ENCODE measurements at places on chromosomes 16 and 17.

GRCh38 chr16:80459966-80460365, 80.8 kb upstream of the DYNLRB2 start:
- DNase-seq = no peak

DNA sequence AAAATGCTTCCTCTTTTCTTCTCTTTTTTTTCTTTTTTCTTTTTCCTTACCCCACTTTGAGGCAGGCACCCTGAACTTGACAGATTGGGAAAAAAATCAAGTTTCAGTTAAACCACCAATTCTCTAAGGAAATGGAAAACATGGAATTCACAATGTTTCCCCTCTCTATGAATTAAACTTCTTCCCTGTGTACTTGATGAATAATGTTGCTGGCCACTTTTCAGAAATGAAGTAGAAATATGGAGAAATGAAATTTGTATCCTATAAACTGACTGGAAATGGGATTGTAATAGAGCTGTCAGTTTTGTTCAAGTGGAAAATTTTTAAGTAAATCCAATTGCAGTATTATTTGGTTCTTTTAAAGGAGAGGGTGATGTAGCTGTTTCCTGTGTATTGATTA, 129.8 kb downstream of the CLEC16A start:
- no peak for DNase-seq

DNA sequence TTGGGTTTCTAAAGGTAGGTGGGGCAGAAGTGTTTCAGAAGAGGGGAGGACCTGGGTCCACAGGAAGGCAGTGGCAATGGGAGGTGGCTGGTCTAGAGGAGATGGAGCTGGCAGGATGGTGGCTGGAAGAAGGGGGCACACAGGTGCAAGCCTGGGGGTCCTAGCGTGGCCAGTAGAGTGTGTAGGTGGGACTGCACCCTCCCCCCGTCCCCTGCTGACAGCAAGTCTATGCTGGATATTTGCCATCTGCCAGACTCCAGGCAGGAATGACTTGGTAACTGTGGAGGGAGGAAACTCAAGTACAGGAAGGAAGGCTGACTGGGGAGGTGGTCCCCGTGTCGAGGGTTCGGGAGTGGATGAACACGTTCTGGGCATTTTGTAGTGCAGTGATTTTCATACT, 8.6 kb downstream of the MED9 start:
- no peak for DNase-seq

DNA sequence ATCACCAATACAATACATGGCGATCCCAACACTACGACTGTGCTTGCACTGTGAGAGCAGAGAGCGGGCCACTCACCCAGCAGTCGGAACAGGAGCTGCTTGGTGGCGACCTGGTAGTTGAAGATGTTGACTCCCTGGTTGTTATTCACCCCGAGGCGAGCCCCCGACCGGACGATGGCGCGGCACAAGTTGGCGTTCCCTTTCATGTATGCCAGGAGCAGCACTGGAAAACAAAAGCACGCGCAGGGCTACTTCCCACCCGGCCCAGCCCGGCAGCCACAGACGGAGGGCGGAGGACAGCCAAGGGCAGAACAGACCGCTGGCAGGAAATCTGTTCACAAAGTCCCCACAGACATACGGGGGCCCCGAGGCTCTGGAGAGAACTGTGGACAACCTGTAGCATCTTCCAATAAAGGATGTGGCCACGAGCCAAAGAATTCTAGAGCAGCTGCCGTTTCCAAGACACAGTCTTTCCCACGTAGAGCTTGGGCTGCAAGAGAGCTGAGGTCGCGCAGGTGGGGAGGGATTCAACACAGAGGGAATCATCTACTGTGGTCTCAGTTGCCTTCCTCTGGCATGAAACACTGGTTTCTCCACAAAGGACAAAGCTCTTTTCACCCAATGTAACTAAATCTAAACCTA, 27.8 kb downstream of the CYB5D2 start:
- DNase-seq = no peak

- peak; percentile 31 for DNase-seq
Observed at GRCh38 chr17:79859676-79860615, 20.7 kb upstream of the CBX4 start.

GRCh38 chr16:67445913-67446907, 15.3 kb downstream of the HSD11B2 start:
- DNase-seq = no peak

DNA sequence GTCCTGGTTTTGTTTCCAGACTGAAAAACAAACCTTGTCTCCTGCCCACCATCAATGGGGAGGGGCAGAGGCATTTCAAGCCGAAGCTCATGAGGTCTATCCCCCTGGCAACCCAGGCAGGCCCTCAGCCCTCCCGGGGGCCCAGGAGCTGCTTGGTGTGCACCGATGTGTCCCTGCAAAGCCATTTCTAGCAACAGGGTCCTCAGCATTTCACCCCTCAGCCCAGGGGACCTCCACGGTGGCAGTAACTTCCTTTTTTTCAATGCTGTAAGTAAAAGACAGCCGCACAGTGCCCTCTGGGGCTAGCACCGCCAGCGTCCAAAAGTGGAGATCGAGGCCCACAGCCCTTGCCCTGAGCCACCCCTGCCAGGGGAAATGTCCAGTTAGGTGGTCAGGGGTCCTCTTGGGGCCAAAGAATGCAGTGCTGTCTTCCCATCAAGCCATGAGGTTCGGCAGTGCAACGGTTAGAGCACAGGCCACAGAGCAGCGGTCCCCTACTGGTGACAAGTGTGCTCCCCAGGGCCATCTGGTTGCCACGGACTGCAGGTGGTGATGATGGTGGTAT, 79.9 kb downstream of the LITAF start:
- peak; percentile 37 for DNase-seq

GRCh38 chr16:2480948-2481347, 6.0 kb downstream of the TBC1D24 start:
- DNase-seq = no peak

DNA sequence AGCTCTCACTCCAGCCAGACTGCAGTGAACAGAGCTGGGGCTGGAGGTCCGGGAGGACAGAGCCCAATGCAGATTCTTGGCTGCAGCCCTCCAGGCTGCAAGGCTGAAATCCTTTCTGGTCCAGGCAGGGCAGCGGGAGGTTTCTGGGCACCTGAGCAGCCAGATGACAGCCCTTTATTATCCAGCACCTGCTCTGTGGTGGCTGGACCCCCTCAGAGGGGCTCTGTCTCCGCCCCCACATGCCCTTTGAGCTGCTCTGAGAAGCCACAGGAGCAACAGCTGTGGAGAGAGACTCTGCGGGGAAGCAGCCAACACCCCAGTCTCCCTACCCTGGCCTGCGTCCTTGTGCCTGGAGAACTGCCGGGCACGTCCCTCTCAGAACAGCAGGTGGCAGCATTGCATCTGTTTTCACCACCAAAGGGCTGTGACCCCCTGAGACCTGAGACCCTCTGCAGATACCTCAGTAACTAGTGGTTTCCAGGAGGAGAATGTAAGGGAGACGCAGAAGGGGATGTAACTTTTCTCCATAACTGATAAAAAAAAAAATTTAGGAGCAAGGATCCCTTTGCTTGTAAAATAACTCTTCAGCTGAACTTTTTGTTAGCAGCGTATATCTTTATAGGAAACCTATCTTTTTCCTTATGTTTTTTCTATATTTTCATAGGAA, 3.7 kb upstream of the CNP start:
- peak; percentile 74 for DNase-seq

GRCh38 chr16:82033006-82033405, 2.0 kb upstream of the HSD17B2 start:
- no peak for DNase-seq

GRCh38 chr17:5942687-5943086, 127.5 kb upstream of the WSCD1 start:
- DNase-seq = peak; percentile 27

DNA sequence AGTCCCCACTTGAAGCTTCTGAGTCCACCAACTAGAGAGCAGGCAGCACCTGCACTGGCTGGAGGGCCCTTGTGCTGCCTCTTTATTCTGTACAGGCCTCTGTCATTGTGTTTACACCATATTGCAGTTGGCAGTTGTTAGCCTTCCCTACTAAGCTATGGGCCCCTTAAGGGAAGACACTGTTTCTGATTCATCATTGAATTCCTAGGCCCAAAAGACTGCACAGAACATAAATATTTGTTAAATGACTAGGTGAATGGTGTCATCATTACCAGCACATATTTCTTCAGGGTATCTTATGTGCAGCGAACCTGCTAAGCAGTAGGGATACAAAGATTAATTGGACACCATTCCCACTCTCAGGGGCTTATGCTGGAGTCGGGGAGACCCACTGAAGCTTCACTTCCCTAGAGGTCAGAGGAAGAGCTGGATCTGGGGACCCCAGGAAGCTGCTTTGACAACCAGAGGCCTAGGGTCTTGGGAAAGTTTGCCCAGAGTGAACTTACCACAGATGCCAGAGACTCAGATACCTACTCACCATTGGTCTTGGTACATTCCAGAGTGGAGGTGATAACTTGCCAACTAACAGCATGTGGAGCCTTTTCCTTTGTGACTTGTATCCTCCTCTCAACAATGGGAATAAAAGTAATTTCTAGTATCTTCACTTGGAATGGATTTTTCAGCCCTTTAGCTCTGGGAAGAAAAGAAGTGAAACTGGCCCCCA, 28.7 kb upstream of the DDX52 start:
- DNase-seq = no peak

- no peak for DNase-seq
Observed at GRCh38 chr16:65744401-65744800, 622.1 kb upstream of the CDH5 start.

- no peak for DNase-seq
Observed at GRCh38 chr16:55439101-55439690, 39.8 kb upstream of the MMP2 start.

GRCh38 chr16:19844945-19845641, 39.6 kb downstream of the GPRC5B start:
- no peak for DNase-seq

DNA sequence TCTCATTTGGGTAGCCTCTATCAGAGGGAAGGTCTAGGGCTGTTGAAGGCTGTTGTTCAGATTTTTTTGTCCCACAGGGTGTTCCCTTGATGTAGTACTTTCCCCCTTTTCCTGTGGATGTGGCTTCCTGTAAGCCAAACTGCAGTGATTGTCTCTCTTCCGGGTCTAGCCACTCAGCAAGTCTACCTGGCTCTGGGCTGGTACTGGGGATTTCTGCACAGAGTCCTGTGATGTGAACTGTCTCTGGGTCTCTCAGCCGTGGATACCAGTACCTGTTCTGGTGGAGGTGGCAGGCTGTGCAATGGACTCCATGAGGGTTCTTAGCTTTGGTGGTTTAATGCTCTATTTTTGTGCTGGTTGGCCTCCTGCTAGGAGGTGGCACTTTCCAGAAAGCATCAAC, 23.3 kb upstream of the CCR7 start:
- no peak for DNase-seq

GRCh38 chr17:70961341-70961740, 792.0 kb downstream of the KCNJ2 start:
- no peak for DNase-seq

- DNase-seq = peak; percentile 72
Observed at GRCh38 chr16:29710227-29711219, 31.5 kb downstream of the QPRT start.

- peak; percentile 38 for DNase-seq
Observed at GRCh38 chr16:57530522-57531252, 5.7 kb downstream of the CCDC102A start.
